Activated CD4-positive, alpha-beta T cell treated with anti-CD3 and anti-CD28 coated beads, Interleukin-2, amount 50 U/mL, for 48 hours (primary cell): ENCODE measurements at places on chromosomes 11 and 22.

GRCh38 chr11:36271794-36272407, 17.3 kb downstream of the COMMD9 start:
- no peak for DNase-seq

GRCh38 chr11:7196396-7197146, 55.1 kb upstream of the SYT9 start:
- DNase-seq = no peak

DNA sequence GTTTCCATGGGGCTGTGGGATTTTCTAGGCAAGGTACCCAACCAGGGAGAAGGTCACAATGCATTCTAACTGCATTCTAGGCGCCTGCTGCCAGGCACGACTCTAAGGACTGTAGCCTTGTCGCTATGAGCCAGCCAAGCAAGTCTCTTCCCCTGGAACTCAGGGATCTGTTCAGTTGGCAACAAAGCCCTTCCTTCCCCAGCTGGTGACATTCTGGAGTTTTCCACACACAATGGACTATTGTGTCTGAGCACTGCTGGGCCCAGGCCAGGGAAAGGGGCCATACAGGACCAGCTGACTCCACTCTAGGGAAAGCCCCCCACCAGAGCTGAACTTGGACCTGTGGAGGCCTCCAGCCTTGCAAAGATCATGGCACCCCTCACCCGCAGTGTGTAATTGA, 116.8 kb downstream of the RRAS2 start:
- no peak for DNase-seq

DNA sequence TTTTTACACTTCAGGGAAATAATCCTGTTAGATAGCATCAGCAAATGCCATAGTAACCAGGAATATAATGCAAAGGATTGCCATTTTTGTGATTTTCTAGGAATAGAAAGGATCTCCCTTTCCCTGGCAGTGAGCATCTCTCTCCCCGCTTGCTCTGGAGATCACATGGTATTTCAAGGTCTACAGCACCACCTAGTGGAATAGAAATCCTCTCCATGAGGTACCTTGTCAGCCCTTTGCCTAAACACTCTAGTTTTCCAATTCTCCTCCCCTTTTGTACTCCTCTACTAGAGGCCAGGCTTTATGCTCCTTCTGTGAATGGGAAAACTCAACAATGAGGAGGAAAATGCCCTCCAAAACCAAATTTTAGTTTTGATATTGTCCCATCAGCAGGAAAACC, 78.4 kb downstream of the XRRA1 start:
- DNase-seq = no peak

DNA sequence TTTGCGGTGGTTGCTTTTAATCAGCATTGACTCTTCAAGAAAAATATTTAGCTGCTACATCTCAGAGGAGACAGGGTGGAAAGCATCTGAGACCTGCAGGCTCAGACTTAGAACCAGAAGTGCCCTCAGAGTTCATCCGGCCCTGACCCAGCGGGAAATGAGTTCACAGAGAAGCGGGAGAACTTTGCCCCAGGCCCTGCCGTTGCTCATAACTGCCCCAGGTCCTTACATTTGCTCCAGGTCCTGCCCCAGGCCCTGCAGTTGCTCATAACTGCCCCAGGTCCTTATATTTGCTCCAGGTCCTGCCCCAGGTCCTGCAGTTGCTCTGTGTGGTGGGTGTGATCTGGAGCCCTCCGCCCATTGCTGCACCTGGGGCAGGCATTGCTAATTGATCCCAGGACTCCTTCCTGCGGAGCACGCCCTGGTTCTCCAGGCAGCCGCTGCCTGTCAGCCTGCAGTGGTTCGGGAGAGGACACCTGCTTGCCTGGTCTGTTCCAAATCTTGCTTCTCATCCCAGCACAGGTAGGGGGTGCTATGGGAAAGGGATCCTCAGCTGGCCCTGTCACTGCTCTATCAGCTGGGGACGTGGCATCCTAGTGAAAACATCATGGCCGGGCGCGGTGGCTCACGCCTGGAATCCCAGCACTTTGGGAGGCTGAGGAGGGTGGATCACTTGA, 58.1 kb upstream of the PPP6R3 start:
- no peak for DNase-seq

DNA sequence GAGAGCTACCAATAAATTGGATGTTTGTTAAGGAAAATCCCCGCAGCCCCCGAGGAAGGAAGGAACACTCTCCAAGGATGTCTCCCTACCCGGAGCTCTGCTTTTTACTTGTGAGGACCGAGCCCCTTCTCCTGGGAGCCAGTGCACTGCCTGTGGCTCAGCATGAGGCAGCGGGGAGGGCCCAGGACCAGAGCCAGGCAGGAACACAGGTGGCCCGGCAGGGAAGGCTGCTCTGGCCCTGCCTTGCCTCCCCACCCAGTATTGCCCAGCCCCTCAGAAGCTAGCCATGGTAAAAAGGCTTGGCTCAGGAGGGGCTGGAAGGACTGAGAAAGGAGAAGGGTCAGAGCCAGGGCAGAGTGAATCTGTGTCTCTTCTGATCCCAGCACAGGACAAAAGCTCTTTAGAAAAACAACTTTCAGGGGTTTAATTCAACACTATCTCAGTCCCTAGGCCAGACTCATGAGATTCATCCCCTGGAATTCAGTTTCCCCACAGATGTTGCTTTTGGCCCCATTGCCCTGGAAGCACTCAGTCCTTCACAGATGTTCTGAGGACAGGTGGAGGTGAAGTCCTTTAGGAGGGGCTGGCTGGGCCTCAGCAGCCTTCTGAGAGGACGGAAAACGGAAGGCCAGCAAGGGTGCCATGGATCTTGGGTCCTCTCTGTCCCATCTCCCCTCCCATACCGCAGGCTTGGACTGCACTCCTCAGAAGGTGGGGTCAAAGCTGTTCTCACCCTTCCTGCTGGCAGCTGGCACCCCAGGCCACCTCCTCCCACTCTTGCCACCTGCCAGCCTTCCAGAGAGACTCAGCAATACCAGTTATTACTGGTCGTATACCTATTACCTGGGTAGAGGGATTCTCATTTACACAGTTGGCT, 318.9 kb downstream of the NTM start:
- DNase-seq = no peak

- DNase-seq = no peak
Measured at GRCh38 chr11:115349335-115350017, 154.7 kb downstream of the CADM1 start.
